ENCODE measurements at places on chromosomes 13 and 19.
A peak's percentile ranks its signal among the peaks of the same experiment; 100 is the strongest.

GRCh38 chr13:94583926-94584325 lies 12.0 kb downstream of the TGDS start:
- peak; percentile 5 for DNase-seq

DNA sequence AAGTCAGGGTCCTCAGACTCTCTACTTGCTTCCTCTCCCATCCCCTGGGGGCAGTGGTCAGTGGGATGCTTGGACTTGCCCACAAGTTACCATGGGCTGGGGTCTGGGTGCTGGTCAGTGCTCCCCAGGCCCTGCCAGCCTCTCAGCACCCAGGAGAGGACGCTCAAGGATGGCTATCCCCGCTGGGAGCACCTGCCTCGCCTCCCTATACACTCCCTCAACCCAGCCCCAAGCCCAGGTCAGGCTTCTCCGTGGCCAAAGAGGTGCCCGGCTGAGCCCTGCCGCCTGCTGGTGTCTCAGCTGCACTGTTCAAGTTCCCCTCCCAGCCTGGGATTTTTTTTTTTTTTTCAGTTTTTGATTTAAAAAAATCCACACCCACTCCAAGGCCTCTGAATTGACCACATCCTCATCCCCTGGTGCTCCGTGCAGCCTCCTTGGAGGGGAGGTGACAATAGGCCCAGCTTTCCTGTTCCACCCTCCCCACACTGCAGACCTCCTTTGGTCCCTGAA lies 10.8 kb downstream of the F2RL3 start:
- peak; percentile 37 for DNase-seq

DNA sequence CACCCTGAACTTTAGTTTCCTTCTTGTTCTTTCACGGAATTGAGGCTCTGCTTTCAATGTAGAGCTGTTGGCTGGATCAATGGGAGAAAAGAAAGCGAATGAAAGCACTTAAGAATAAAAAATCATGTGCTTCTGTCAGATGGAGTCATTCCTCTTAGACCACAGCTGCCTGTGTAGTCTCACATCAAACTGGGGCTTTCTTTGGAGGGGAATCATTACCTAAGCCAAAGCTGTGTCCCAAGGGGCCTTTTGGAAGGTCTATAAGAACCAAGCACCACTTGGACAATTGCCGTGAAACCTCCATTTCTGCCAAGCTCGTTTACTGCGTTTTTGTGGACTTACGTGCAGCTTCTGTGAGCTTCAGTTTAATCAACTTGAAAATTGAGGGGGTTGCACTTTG lies 44.2 kb upstream of the RNF113B start:
- no peak for DNase-seq

DNA sequence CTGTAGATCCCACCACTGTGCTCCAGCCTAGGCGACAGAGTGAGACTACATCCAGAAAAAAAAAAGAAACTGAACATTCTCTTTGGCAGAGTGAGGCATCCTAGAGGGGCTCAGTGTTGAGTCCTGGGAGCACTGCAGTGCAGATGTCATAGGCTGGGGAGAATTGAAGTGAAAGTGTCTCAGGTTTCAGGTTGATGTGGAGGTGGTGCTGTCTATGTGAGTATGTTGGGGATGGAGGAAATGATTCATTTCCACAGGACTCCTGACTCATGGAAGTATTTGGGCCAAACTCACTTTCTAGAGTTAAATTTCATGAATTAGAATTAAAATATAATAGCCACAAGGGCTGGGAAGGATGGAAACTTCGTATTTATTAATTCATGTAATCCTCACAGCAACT lies 134.4 kb upstream of the TSC22D1 start:
- peak; percentile 90 for DNase-seq

GRCh38 chr13:51432576-51432975 lies 20.3 kb downstream of the INTS6 start:
- no peak for DNase-seq

DNA sequence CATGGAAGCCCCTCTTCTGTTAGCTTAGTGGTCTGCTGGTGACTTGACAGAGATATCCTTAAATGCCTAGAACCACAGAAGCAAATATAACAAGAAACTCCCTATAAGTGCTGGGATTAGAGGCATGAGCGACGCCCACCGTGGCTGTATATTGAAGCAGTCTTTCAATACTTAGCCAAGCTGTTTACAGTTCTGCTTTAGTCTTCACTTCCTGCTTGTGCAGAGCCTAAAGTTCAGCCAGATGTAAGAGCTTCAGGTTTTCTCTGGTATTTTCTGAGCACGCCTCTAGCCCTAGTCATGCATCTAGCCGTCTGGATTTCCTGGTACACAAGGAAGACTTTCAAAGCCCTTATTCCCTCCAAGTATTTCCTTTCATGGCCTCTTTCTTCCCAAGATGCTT lies 28.5 kb downstream of the TRPM4 start:
- DNase-seq, result no peak

- no peak for DNase-seq
These were observed 2.5 kb downstream of the SSC5D start for GRCh38 chr19:55490478-55491432.

DNA sequence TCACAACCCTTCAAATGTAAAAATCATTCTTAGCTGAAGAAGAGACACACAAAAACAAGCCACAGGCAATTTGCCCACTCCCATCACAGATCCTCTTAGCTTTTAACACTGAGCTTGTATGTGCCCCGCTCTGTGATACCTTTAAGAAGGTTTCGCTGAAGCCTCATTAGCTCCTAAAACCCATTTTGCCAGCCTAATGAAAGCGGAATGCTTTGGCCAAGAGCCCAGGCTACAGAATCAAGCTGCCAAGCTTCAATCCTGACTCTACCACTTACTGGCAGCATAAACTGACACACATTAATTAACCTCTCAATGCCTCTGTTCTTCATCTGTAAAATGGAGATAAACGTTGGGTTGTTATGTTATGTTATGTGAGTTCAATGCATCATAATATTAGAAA lies 10.5 kb downstream of the ZNF112 start:
- no peak for DNase-seq

GRCh38 chr13:78241278-78241919 lies 322.8 kb upstream of the EDNRB start:
- DNase-seq, result peak; percentile 35

- DNase-seq, result peak; percentile 70
These were observed 24.5 kb upstream of the SLC7A1 start for GRCh38 chr13:29619995-29620394.

Measured in EH (cell line).